AG10803 (cell line): ENCODE measurements at places on chromosomes 1 and 21.

- no peak for DNase-seq
These were observed 6.1 kb downstream of the SPOCD1 start for GRCh38 chr1:31809698-31810097.

DNA sequence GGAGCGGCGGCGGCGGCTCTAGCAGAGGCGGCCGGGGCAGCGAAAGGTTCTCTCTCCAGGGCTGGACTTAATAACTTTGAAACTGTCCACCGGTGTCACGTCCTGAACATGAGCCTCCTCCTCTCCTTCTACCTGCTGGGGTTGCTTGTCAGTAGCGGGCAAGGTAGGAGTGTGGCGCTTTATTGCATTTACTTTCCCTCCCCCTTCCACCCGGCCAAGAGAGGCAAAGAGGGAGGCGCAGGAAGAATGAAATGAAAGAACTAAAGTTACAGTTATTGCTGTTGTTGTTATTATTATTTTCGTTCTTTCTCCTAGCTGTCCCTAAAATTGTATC lies 214 bp downstream of the NCAM2 start:
- DNase-seq: no peak

DNA sequence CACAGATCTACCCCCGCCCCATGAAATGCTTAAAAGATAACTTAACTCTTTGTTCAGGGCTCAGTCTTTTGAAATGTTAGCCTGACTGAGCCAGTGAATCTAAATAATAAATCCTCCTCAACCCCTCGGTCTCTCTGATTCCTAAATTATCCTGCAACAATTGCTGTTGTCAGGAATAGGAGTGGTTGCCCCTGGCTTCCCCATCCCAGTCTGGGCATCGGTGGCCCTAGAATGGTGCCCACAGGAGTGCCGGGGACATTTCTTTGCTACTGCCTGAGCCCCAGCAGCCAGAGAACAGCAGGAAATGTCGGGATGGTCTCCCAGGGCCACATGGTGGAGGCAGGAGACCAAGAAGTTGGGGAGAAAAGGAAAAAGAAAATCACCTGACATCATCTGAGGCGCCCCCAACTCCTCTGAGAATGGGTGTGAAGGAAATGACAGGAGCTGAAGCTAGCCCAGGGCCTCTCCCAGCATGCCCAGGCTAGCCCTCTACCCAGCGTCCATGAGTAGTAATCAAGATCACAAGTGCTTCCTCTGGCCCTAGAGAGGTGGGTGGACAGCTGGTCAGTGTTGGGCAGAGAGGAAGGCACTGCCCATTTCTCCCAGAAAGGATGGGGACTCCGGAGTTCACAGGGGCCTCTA lies 1.6 kb downstream of the PADI4 start:
- no peak for DNase-seq

DNA sequence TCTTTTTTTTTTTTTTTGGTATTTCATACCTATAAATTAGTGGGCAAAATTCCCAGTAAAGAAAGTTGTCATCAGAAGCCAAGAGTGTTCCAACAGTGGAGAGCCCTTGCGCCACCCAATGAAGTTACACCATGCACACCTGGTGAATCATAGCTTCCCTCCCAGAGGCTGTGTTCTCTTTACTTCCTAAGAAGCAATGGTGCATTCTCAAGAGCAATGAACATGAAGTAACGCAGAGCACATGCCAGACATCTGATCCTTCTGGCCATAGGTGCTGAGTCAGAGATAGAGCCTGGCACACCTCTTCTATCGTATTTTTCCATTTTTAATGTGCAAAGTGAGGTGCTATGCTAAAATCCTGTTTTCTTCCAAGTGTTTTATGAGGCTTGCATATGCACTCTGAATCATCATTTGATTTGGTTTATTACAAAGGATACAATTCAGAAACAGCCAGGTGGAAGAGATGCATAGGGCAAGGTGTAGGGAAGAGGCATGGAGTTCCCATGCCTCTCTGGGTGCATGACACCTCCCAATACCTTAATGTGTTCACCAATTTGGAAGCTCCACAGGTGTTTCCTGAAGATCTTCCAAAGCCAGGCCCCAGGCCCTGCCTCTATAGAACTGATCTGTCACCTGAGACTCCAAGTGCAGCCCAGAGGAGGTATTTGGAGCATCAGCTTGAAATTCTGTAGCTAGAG lies 408.0 kb downstream of the SIPA1L2 start:
- peak; percentile 22 for DNase-seq

- no peak for DNase-seq
These were observed 623 bp downstream of the RPL22 start for GRCh38 chr1:6198646-6199297.
